ENCODE measurements at places on chromosomes 13 and 19. TPM values are rescaled to one million over a fixed set of nuclear protein-coding genes. Genes with fewer than 3 reads are reported as not detected.

DNA sequence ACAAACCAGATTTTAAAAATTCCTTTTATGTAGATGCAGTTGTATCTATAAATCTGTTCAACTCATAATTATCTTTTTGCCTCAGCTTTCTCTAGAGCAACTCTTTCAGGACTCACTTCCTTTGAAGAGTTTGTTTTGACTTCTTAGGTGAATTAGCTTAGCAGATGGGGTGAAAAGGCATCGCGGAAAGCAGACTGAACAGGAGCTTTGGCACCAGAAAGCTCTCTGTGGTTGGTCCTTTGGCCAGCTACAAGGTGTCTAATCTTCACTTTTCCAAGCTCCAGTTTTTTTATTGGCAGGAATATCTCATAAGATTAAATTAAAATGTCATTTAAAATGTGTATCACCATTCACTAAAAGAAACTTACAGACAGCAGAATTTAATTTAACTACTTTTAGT lies 60.6 kb upstream of the KLF12 start:
- no peak for DNase-seq

- no peak for DNase-seq
Observed at GRCh38 chr13:75356421-75356820, 125.5 kb downstream of the TBC1D4 start.

DNA sequence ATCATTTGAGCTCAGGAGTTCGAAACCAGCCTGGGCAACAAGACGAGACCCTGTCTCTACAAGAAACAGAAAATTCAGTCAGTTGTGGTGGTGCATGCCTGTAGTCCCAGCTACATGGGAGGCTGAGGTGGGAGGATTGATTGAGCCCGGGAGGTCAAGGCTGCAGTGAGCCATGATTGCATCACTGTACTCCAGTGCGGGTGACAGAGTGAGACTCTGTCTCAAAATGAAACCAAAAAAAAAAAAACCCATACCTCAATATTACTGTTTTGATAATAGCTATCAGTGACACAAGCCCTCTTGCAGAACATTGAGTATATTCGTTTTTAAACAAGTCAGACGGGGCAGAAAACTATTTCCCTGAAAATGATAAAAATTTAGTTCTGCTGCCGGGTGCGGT lies 16.2 kb downstream of the ZNF791 start:
- no peak for DNase-seq

DNA sequence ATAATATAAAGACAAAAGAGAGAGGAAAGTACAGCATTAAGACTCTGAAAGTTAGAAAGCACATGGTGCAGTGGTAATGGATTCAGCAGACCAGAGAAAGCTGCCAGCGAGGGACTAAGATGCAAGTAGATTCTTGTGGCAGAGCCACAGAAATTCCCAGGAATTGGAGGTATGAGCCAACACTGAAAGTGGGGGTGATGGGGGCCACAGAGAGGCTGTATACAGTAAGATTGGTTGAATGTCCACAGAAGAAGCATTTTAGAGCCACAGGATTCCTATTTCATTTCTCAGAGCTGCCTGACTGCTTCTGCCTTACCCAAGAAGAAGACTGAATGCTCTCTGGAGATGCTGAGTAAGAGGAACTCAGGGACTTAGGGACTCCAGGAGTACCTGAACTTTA lies 295.0 kb downstream of the LMO7 start:
- DNase-seq = no peak

GRCh38 chr13:110329258-110329657 lies 22.2 kb downstream of the COL4A2 start:
- DNase-seq = no peak

DNA sequence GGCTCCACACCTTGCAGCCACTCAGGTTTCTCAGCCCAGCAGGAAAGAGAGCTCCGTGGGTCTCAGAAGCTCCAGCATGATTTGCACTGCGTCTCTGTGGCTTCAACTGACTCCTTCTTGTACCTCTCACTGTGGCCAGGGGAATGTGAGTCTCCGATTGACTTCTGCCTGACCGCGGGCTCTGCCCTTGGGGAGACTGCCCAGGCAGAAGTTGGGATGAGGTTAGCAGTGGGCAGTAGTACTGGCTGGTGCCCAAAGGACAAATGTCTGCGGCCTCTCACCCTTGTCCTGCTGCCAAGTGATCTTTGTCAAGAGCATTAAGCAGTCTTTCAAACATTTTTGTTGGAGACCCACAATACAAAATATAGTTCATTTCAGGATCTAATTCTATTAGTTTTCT lies 34.4 kb upstream of the FXYD3 start:
- no peak for DNase-seq

GRCh38 chr19:43476606-43477005 lies 11.2 kb upstream of the LYPD3 start:
- no peak for DNase-seq

DNA sequence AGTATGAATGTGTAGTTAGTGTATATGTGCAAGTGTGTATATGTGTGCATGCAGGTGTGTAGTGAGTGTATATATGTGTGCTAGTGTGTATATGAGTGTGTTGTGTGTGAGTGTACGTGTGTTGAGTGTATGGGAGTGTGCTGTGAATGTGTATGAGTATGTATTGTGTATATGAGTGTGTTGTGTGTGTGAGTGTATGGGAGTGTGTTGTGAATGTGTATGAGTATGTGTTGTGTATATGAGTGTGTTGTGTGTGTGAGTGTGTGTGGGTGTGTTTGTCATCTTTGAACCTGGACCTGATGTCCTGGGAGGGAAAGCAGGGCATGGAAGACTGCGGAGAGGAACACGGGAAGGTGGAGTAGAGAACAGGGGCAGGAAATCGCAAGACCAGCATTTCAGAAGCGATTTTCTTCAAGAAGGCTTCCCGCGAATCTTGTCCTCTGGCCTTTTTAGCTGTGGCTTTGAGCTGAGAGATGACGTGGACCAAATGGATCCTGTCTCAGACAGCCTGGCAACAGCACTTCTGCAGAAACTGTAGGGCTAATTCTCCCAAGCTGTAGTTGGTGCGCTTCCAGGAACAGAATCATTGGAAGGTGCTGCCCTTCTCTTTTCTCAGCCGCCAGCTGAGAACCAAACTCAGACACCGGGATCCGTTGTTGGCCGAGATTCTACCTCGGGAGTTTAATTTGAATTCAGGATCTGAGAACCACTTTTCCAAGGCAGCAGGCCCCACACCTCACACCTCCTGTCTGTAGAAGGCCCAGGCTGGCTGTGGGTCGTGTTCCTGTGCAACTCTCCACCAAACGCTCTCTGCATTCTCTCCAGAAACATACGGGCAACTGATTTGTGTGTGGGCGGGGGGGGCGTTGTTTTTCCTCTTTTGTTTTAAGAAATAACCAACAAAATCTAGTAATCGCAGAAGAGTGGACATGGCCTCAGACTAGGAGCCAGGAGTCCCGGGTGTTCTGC lies 94.7 kb upstream of the RAP2A start:
- no peak for DNase-seq

- DNase-seq = no peak
Observed at GRCh38 chr13:76921516-76921915, 26.8 kb upstream of the ACOD1 start.

DNA sequence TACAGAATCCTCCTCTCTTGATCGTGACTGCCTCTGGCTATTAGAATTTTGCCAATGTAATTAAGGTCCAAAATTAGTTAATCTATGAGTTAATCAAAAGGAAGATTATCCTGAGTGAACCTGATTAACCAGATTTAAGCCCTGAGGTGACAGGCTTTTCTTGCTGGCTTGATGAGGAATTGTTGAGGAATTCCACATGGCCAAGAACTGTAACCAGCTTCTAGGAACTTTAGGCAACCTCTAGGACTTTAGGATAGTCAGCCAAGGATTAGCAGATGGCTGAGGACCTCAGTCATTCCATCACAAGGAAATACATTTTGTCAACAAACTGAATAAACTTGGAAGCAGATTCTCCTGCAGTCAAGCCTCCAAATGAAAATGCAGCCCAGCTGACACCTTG lies 84.8 kb downstream of the STOML3 start:
- no peak for DNase-seq

DNA sequence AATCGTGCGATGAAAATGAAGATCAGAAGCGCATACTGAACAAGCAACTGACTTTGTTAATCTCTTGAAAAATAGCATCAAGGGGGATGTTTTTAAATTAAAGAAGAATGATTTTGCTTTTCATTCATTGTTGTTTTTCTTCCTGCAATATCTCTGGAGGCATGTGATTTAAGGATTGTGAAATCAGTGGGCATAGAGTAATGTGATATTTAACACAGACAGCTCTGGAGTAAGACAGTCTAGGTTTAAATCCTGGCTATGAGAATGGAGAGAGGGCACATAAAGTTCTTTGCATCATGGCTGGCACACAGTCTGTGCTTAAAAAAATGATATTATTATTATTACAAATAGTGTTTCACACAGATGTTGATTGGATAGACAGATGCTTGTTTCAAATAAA lies 243.1 kb upstream of the NBEA start:
- DNase-seq = no peak

DNA sequence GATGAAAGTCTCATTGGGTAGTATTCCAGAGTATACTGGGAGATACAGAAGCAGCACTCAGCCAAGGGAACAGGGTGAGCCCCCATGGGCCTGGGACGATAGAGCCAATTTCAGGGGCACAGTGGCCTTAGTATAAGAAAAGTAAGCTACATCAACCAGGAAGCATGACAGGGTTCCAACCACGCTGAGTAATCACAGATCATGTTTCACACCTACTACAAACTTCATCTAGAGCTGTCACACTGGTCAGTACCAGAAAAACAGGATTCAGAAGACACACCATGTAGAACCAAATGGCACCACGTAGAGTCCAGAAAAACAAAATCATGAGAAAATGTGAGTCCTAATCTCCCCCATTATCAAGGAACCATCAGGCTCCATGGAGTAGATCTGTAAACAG lies 1292.4 kb upstream of the MIR17HG start:
- no peak for DNase-seq

GRCh38 chr13:93955904-93956303 lies 523.6 kb downstream of the DCT start:
- DNase-seq = no peak

DNA sequence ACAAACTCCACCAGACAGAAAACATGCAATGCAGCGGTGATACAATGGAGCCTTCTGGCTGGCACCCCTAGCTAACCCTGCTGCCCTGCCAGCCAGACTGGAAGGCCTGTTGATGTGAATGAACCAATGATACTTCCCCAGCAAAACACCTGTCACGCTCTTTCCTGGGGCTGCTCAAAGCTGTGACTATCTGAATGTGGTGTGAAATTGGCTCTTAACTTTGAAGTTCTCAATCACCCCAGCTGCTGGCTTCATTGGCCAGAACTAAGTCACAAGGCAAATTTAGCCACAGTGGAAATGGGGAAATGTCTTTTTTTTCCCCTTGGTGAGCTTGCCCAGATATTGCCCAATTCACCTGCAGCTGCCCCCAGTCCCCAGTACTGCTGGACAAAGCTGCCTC lies 147.3 kb downstream of the SLC7A1 start:
- DNase-seq = peak; percentile 28

- no peak for DNase-seq
Observed at GRCh38 chr13:93505104-93505952, 278.7 kb downstream of the GPC6 start.

DNA sequence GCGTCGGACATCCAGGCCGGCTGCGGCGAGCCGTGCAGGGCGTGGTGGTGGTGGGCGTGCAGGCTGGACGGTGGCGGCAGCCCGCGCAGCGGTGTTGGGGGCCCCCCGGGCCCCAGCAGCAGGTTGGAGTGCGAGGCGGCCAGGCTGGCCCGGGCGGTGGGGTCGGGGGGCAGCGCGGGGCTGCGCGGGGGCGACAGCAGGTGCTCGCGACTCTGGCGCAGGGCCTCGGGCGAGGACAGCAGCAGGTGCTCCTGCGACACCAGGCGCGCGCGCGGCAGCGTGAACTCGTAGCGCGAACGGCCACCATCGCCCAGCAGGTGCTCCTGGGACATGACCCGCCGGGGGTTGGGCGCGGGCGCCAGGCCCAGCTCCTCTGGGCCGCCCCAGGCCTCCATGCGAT lies 9.8 kb downstream of the SHISA7 start:
- DNase-seq = no peak

DNA sequence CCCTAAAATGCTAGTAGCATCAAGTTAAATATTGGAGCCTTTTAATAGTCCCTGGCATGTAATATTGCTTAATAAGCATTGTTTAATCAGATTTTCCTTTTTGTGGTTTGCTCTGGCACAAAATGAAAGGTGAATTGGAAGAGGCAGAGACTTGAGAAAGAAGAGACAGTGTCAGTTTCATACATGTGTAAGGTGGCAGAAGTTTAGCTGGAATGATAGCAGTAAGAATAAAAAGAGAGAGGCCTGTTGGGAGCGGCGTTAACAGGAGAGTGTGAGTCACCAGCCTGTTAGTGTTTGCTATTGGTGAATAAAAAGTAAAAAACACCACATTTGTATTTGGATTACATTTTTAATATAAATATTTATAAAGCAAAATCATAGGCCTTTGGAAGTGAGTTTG lies 145.3 kb downstream of the PDS5B start:
- no peak for DNase-seq

- DNase-seq = no peak
Observed at GRCh38 chr19:14764401-14764800, 14.0 kb downstream of the ADGRE2 start.

DNA sequence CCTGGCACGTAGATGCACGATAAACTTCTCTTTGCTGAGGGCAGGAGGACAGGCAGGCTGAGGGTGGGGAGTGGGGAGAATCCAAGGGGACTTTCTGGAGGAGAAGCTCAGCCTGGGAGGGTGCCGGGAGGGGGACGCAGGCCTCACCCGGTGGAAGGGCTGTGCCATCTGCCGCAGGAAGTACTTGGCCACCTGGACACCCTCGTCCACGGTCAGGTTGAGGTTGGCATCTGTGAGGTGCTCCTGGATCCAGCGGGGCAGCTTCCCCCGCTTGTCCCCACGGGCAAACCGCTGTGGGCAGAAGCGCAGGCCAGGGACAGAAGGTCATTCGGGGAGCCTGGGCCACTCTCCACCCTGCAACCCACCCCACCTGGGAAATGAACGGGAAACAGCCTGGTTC lies 11.5 kb downstream of the KLC3 start:
- DNase-seq = no peak

- no peak for DNase-seq
Observed at GRCh38 chr13:85313761-85314503, 485.3 kb downstream of the SLITRK6 start.

GRCh38 chr13:36154567-36155291 lies 23.5 kb upstream of the DCLK1 start:
- no peak for DNase-seq

The DMRTC2 gene
- total RNA-seq = not detected

The RFPL4AL1 gene
- not detected for total RNA-seq

The TGFBR3L gene
- total RNA-seq = not detected

The SLC6A16 gene
- total RNA-seq = 0.54 TPM

The GATAD2A gene
- total RNA-seq = 47.1 TPM

The DIAPH3 gene
- 0.54 TPM for total RNA-seq

The APOE gene
- total RNA-seq = 6.2 TPM

The PTH2 gene
- not detected for total RNA-seq

The LAIR1 gene
- total RNA-seq = 166 TPM

The PNMA8B gene
- 0.81 TPM for total RNA-seq

The KLF12 gene
- 10.8 TPM for total RNA-seq

The BCAM gene
- 8.6 TPM for total RNA-seq

The FCAR gene
- 1.3 TPM for total RNA-seq

The CCDC122 gene
- 1.1 TPM for total RNA-seq

The LMTK3 gene
- 0.54 TPM for total RNA-seq

Measured in hematopoietic multipotent progenitor cell (in vitro differentiated cells).